NCI-H82 (cell line): ENCODE measurements at places on chromosomes 12 and 14.

DNA sequence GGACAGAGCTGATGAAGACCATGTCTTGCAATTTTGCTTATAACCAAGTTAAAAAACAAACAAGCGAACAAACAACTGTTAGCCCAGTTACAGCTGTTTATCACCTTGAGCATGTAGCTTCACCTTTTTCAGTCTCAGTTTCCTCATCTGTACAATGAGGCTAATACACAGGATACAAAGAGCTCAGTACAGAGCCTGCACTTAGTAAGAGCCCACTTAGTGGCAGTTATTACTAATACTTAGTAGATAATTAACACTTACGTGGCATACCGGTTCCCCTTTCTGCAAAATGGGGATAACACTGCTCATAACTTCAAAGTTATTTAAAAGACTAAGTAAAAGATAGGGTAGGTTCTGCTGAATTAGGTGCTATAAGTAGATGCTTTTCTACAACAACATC is 228.0 kb downstream of the MON2 start:
- no peak for DNase-seq

DNA sequence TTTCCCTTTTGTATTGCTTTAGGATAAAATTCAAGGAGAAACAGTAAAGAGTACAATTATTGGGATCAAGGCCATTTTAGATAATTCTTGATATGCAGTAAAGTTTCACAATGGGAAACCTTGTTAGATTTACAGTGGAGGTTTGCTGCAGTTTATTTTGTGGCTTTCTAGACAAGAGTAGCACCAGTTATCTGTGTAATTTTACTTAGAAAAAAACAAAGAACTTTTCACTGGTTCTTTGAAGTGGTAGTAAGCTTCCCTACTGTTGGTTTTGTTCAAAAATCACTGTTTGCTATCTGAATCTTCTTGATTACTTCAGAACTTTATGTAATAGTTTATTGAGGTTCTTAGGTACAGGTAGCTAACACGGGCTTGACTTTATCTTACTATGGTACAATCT is 42.0 kb downstream of the ADIPOR2 start:
- no peak for DNase-seq

- no peak for DNase-seq
Measured at GRCh38 chr14:86858031-86858430, 1135.0 kb downstream of the GALC start.

GRCh38 chr12:60251091-60251490 is 655.3 kb downstream of the SLC16A7 start:
- DNase-seq = no peak

DNA sequence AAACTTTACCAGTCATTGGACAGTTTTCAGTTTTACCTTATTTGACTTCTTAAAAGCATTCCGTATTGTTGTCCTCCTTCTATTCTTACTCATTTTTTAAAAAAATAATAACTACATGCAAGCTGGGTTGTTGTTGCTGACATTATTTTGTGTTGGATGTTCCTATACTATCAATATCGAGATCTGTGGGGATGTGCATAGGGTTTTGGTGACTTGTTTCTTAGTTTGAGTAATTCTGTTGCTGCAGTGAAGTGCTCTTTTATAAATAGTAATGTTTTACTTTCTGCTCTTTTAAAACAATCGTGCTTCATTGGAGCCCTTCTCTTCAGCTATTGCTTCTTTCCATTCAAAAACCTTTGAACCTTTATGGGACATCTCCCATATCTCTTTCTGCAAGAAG is 79.4 kb downstream of the METTL25 start:
- no peak for DNase-seq

- no peak for DNase-seq
Measured at GRCh38 chr12:66596199-66596598, 82.7 kb downstream of the GRIP1 start.
